Activated CD4-positive, alpha-beta T cell treated with anti-CD3 and anti-CD28 coated beads, Interleukin-2, amount 10 ng/mL, durations not matched to agents 24 days and 14 days (primary cell): ENCODE measurements at places on chromosomes 16 and 17.

GRCh38 chr16:14321542-14321941 lies 250.4 kb downstream of the MRTFB start:
- no peak for DNase-seq

DNA sequence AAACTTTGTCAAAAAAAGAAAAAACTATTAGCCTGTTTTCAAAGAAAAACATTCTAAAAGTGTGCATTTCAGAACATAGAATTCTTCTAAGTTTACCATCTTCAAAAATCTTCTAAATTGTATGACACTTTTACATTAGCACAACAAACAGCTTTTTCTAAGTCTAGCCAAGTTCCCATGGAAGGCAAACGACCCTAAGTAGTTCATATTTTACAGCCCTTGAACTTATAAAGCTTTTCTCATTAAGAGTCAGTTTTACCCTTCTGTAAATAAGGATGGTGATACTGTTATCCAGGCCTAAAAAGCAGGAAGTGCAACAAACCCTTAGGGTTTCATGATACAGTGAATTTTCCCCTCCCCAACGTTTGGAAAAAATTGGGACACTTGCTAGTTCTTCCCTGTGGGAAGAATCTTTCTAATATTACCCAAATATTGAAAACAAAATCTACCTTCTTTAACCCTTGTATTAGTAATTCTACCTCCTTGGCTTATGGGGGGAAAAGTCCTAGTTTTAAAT lies 4.0 kb upstream of the ARL6IP1 start:
- no peak for DNase-seq

- DNase-seq = no peak
Observed at GRCh38 chr16:84673203-84673535, 24.9 kb downstream of the KLHL36 start.

GRCh38 chr16:57213462-57213861 lies 27.3 kb downstream of the RSPRY1 start:
- DNase-seq = no peak
